ENCODE measurements at places on chromosomes 12 and 14.

DNA sequence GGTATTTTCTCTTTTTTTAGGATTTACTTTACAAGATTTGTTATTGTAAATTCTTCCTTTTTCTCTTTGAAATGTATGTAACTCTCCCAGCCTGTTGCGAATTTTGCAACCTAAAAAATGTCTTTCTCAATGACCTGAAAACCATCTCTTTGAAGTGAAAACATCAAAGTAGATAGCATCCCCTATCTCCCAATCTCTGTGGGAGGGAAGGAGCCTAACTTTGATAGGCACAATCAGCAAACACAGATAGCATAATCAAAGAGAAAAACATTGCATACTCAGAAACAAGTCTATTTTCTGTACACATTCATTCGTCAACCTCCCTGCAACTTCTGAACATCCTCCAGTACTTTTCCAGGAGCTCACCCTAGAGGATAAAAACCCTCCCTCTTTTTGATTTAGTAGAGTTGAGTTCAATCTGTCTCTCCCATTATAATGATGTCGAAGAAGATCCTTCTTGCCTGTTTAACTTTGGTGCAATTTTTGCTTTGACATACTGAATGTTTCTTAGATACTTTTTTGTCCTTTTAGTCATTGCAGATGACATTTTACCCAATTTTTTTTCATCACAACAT lies 849.2 kb upstream of the LRFN5 start:
- DNase-seq, result no peak

DNA sequence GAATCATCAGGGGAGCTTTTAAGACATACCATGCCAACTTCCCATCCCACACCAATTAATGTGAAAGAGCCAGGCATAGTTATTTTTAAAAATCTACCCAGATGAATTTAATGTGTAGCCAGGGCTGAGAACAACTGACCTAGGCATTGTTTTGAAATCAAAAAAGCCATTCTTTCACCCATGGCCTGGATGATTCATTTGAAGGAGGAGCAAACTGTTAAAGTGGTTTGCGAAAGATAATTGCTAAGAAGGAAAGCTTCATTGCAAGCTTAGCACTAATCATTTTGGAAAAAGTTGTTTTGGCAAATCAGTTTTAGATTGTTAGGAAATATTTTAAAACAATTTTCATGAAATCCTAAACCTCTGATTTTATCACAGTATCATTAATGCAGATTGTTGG lies 2.1 kb upstream of the GTSF1 start:
- no peak for DNase-seq

DNA sequence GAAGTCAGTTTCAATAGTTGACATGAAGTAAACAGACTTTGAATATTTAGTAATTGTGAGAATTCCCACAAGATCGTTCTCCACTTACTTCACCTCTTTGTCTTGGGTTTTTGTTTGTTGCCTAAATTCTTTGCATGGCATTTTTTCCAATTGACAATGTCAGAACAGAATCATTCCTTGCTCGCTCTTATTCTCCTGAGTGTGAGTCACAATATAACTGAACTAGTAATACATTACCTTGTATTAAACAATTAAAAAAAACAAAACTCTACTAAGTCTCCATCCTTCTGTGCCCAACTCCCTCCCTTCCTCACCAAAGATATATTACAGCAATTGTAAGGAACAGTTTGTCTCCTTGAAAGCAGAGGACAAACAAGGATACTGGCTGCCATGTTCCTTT lies 638.8 kb upstream of the NOVA1 start:
- DNase-seq, result no peak

DNA sequence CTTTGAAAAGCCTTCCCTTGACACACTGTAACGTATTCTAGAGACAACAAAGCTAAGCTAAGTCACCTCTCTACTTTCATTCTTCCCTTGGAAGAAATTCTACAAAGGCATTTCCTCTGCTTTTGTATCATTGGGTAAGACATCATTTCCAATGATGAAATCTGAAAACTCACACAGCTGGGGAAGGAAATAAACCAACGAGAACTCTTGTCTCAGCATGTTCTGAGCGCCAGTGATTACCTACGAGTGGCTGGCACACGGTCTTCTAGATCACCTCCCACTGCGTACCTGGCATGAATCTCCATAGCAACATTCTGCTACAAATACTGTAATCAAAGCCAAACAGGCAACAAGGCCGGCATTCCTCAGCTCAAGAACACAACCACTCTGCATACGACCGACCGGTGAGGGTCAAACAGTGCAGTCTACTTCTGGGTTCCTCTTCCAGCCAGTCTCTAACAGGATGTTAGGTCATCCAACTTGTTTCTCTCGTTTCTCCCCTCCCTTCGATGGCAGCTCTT lies 7.6 kb downstream of the VPS37B start:
- DNase-seq, result peak; percentile 25

DNA sequence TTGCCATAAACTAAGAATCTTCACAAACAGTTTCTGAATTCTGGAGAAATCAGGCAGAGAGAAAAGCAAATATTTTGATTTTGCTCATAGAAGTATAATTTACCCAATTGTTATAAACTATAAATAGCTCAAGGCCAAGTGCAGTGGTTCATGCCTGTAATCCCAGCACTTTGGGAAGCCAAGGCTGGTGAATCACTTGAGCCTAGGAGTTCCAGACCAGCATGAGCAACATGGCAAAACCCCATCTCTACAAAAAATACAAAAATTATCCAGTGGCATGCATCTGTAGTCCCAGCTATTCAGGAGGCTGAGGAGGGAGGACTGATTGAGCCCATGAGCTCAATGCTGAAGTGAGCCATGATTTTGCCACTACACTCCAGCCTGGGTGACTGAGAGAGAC lies 19.6 kb upstream of the MMP19 start:
- DNase-seq, result no peak

DNA sequence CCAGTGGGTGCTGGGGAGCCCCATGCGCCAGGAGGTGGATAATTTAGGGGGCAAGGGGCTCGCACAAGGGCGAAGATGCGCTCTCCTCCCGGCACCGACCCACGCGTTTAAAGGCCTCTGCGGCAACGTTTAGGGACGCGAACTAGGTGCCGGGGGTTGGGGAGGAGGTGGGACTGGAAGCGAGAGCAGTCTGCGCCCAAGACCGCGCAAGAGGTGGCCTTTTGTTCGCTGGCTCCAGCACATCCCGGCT lies 1.3 kb downstream of the SLC38A1 start:
- no peak for DNase-seq

- no peak for DNase-seq
These were observed 89.2 kb downstream of the DAAM1 start for GRCh38 chr14:59277659-59278058.

- DNase-seq, result peak; percentile 44
These were observed at the start of gene CCDC184 for GRCh38 chr12:48183091-48183875. Gene CCDC184 (plus strand): TSS chr12:48183644. CDS start chr12:48184123, 479 bp downstream.

DNA sequence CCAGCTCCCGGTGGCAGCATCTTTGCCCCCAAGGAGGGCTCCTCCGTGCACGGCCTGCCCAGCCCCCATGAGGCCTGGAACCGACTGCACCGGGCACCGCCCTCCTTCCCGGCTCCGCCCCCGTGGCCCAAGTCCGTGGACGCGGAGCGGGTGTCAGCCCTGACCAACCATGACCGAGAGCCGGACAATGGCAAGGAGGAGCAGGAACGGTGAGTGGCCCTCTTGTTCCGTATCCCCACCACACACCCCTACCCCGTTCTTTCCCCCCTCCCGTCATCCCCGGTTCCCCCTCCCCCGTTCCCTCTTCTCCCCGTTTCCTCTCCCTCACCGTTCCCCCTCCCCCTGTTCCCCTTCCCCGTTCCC lies 28.3 kb downstream of the LRCOL1 start:
- DNase-seq, result no peak

- no peak for DNase-seq
These were observed 4.2 kb downstream of the KRT82 start for GRCh38 chr12:52401926-52402325.

GRCh38 chr14:53758141-53758540 lies 198.5 kb downstream of the BMP4 start:
- DNase-seq, result no peak

Measured in H54 (cell line).